Ecto neural progenitor cell (in vitro differentiated cells): ENCODE measurements at places on chromosomes 4 and X.

DNA sequence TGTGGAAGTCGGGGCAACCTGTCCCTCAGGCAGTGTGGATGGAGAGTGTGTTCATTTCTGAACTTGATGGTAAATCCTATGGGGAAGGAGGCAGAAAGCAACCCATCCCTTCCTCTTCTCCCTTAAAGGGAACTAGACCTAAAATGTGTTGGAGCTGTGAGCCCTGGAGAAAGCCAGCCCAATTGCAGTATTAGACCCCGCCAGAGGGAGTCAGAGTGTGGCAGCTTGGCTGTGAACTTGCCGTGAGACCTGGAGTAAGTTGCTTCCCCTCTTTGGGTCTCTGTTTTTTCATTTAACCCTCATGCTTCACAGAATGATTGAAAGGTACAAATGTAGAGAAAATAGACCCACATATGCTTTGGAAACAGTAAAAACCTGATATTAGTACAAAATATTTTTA, 108.7 kb upstream of the PAK3 start:
- no peak for DNase-seq

DNA sequence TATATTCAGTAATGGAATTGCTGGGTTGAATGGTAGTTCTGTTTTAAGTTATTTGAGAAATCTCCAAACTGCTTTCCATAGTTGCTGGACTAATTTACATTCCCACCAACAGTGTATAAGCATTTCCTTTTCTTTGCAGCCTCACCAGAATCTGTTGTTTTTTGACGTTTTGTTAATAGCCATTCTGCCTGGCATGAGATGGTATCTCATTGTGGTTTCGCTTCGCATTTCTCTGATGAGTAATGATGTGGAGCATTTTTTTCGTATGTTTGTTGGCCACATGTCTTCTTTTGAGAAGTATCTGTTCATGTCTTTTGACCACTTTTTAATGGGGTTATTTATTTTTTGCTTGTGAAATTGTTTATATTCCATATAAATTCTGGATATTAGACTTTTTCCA, 13.6 kb upstream of the MAGED4B start:
- no peak for DNase-seq

- DNase-seq: no peak
Observed at GRCh38 chr4:13584481-13584880, 40.2 kb upstream of the NKX3-2 start.

GRCh38 chrX:2819345-2820135, 9.2 kb upstream of the GYG2 start:
- no peak for DNase-seq

GRCh38 chr4:89835413-89835812, 1.5 kb downstream of the SNCA start:
- no peak for DNase-seq
